HS-5 (cell line): ENCODE measurements at places on chromosomes 7 and 10.

GRCh38 chr10:131187274-131187673 lies 124.2 kb downstream of the TCERG1L start:
- no peak for DNase-seq

GRCh38 chr10:28734938-28735759 lies 57.8 kb downstream of the BAMBI start:
- peak; percentile 81 for DNase-seq

DNA sequence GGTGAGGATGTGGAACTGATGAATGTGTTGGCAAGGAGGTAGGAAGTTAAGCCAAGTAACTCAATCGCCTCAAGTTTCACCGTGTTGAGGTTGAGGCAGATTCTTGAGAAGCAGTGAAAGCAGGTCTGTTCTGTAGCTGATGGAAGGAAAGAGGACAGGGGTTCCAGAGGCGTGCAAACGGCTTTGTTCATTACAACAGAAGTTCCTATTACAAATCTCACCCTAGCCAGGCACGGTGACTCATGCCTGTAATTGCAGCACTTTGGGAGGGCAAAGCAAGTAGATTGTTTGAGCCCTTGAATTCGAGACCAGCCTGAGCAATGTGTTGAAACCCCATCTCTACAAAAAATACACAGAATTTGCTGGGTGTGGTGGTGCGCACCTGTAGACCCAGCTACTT lies 36.9 kb upstream of the PTF1A start:
- DNase-seq: no peak

DNA sequence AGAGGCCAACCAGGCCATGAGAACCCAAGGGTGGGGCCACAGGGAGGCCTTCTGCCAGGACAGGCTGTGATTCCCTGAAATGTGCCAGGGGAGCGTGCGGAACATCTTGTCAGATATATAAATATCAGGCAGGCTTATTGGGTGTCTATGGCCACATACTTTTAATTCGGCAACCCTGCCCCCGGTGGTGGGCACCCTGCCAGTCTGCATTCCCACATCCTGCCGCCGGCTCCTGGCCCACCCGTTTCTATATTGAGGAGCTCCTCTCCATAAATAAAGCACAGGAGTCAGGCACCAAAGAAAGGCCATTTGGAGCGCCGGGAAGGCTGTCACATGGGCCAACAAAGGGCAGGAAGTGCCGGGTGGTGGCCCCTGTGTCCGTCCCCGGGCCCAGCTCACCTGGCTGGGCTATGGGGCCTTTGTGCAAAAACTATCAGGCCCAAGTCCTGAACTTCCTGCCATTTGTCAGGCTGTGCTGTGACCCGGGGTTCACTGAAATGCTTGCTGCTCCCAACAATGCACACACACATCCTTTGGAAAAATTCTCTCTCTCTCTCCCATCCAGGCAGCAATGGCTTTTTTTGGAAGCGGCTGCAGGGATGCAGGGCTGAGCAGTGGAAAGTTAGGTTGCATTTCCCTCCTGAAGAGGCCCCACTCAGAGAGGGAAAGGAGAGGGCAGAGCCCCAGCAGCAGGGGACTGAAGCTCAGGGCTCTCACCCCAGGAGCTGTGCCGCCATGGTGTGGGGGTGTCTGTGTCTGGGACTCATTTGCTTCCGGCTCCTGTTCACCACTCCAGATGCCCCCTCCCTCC lies 25.0 kb upstream of the PODXL start:
- DNase-seq: no peak
